ENCODE measurements at places on chromosomes 2 and 18. TPM values are rescaled to one million over a fixed set of nuclear protein-coding genes. Genes with fewer than 3 reads are reported as not detected.

Gene KCNJ3
- total RNA-seq, result not detected

- DNase-seq, result no peak
Measured at GRCh38 chr18:27010784-27011183, 145.3 kb upstream of the AQP4 start.

DNA sequence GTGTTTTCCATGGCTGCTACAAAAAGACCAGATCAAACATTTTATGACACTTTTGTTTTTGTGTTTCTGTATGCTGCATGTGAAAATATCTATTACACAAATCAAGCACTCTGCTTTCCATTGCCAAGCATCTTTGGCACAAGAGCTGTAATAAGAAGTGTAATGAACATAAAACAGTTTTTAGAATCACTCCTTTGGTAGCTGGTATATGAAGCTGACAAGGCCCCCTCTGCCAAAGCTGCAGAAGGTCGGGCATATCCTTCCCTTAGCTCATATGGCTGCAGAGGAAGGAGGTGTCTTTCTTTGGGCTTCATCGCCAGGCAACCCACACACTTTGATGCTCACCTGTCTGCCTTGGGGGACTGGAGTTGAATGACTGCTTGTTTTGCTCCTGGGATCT is 175.4 kb downstream of the TMEM247 start:
- no peak for DNase-seq

DNA sequence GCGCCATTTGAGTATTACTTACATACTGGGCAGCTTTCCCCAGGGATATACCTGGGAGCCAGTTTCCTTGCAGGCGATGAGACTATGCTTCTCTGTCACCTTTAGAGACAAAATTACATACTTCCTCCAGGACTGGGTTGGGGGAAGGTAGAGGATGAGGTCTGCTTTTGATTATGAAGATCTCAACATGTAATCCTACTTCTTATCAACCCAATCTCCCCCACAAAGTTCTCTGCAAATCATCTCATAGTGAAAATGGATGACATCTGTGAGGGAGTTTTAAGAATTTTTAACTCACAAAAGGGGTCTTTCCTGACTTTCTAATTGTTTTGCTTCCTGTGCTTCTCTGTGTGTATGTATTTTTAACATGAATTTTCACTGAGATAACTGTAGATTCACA is 81.9 kb downstream of the TMEM131 start:
- DNase-seq, result no peak

- DNase-seq, result no peak
Measured at GRCh38 chr2:100995309-100996075, 6.6 kb upstream of the RPL31 start.

Gene SLC4A5
- under 0.01 TPM for total RNA-seq

Gene NOTO
- total RNA-seq, result not detected

GRCh38 chr2:202495230-202495604 is 119.1 kb downstream of the BMPR2 start:
- DNase-seq, result no peak
